ENCODE measurements at places on chromosomes 16 and 17.

- DNase-seq: no peak
Measured at GRCh38 chr17:20975566-20975965, 67.2 kb downstream of the USP22 start.

DNA sequence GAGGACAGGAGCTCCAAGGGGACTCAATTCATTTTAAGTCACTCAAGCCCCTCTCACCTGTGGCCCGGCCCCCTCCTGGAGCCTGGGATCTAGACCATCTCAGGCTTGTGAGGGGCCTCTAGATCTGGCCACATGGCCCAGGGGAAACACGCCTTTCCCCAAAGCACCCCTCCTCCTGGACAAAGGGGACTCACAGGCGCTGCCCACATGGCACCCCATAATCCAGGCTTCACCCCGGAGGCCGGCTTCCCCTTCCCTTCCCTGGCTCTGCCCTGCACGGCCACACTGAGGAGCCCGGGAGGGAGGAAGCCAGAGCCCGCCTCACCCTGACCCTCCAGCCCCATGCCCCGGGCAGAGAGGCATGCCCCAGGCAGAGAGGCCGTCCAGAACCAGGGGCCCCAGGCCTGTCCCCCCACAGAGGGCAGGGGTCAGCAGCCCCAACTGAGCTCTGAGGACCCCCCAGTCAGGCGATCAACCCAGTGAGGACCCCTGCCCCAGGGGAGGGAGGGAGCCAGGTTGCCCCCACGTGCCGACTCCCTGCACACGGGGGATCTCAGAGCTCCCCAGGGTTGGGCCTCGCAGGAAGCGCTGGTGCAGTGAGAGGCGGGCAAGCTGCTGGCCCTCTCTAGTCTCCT lies 10.9 kb downstream of the HS3ST6 start:
- no peak for DNase-seq

DNA sequence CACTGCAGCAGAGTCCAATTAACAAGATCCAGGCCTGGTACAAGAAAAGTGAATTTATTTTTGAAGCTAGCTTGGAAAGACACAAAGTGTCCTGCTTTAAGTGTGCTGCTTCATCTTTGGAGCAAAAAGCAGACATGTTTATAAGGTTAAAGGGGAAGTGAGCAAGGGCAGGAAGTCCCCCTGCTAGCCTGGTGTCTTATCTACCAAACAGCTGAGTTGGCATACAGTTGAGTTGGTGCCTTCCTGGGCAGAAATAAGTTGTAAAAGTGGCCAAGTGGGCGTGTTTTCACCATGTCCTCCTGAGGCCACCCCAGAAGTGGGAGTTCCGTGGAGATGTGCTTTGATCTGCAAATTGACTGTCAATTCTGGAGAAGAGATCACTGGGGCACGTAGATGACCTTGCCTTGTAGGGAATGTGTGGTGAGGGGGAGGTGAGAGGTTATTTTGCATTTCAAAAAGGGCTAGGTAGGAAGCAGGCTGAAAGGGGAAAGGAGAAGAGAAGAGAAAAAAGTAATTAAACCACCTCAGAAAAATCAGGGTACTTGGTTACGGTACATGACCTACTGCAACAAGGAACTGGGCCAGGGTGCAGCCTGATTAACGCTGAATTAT lies 38.3 kb upstream of the HSBP1 start:
- no peak for DNase-seq

- DNase-seq: no peak
Measured at GRCh38 chr17:17811381-17812210, 25.2 kb downstream of the SREBF1 start.

GRCh38 chr17:70675070-70675590 lies 505.8 kb downstream of the KCNJ2 start:
- DNase-seq: no peak

DNA sequence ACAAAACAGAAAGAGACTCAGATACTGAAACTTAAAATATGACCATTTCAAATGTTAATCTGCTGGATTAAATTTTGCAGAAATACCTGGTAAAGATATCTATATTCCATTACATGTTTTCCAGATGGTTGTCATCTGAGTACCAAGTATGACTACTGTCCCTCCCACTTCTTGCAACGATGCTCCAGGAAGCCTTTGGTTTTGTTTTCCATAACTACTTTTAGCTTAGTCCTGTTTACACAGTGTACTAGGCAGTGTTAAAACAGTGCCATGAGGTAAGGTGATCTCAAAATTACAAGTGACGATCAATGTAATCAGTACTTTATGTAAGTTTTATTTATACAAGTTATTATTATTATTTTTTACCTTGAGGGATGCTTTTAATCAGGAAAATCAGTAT lies 17.8 kb downstream of the SMARCE1 start:
- no peak for DNase-seq

DNA sequence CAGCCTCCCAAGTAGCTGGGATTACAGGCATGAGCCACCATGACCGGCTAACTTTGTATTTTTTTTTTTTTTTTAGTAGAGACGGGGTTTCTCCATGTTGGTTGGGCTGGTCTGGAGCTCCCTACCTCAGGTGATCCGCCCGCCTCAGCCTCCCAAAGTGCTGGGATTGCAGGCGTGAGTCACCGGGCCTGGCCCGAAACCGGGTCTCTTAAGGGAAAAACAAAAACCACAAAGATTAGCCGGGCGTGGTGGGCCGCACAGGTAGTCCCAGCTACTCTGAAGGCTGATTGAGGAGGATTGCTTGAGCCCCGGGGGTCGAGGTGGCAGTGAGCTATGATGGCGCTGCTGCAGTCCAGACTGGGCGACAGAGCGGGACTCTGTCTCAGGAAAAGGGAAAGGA lies 19.9 kb upstream of the RBL2 start:
- DNase-seq: no peak

GRCh38 chr17:75325827-75326225 lies 36.6 kb upstream of the SLC25A19 start:
- DNase-seq: no peak

GRCh38 chr16:30645727-30646126 lies 5.0 kb upstream of the PRR14 start:
- no peak for DNase-seq

GRCh38 chr17:16484445-16485175 lies 7.4 kb downstream of the LRRC75A start:
- DNase-seq: no peak

- no peak for DNase-seq
Measured at GRCh38 chr17:7486181-7486580, 2.0 kb downstream of the POLR2A start.

DNA sequence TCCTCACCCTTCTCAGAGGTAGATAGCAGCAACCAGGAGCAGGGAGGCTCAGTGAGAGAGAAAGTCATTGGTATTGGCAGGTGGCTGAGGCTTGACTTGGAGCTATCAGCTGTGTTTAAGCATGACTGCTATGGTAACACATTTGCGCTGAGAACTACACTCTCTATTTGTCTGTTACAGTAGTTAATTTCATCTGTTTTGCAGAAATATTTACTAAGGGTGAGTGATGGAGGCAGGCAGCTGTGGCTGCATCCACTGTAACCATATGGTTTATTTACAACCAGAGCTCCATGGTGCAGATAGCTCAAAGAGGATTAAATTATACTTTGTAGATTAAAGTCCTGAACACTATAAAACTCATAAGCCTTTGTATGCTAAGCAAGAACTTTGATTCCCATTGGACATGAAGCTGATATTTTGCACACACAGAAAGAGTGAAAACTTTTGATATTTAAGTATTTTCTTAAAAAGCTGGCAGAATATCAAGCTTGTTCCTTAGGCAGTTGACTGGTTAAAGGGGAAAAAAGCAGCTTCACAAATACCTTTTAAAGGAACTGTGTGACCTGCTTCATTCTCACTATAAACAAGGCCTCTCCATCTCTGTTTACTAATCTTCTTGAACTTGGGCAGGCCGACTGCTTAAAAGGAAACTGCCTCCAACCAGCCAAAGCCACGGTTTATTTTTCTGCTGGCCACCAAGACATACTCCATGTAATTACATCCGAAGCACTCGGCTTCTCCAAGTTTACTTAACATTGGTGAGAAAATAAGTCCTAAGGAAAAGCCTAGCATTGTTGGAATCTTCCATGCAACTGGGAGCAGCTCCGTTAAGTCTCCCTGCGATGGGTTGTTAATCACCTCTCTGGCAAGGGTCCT lies 299.8 kb upstream of the ZFHX3 start:
- no peak for DNase-seq

- DNase-seq: no peak
Measured at GRCh38 chr16:88669980-88670379, 7.1 kb upstream of the MVD start.

- DNase-seq: no peak
Measured at GRCh38 chr16:7334801-7335560, 2.3 kb downstream of the RBFOX1 start.

DNA sequence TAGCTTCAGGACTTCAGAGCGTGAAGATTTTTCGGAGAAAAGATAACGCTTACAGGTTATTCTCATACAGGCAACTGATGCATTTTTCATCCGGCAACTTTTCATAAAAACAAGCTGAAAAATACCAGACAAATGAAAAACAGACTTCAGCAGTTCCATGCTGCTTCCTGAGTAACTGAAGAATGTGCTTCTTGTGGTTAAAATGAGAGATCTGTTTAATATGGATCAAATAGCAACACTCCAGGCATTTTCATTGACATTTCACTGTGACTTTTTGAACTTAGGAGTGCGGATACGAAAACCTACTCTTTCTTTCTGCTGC lies 705 bp upstream of the PITPNC1 start:
- DNase-seq: no peak

DNA sequence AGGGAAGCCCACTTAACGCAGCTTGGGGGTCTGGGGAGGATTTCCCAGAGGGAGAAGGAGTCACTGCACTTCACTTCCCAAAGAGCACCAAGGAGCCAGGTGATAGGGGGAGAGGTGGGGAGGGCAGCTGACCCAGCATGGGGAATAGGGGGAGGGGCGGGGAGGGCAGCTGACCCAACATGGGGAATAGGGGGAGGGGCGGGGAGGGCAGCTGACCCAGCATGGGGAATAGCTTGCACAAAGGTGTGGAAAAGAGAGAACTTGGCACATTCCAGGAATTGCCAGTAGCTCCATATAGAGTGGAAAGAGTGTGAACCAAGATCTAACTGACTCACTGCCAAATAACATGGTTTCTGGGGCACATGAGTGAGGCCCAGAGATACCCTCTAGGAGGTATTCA lies 110.3 kb downstream of the CCT6B start:
- DNase-seq: no peak

DNA sequence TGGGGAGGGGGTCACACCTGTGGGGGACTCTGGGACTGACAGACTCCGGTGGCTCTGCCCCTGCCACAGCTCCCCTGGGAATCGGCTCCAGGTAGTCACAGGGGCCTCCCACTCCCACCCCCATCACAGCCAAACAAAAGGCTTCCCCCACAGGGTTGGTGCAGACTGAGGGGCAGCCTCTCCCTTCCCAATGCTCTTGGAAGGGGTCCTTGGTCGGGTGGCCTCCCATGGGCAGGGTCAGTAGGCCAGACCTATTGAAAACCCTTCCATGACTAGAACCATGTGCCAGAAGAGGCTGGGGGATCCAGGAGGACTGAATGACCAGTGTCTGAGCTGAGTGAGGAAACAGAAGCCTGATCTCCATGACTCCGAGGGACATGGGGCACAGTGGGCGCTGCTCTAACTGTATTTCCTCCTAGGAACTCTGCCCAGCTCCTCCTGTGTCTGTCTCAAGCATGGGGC lies 28.6 kb downstream of the TK2 start:
- DNase-seq: no peak

DNA sequence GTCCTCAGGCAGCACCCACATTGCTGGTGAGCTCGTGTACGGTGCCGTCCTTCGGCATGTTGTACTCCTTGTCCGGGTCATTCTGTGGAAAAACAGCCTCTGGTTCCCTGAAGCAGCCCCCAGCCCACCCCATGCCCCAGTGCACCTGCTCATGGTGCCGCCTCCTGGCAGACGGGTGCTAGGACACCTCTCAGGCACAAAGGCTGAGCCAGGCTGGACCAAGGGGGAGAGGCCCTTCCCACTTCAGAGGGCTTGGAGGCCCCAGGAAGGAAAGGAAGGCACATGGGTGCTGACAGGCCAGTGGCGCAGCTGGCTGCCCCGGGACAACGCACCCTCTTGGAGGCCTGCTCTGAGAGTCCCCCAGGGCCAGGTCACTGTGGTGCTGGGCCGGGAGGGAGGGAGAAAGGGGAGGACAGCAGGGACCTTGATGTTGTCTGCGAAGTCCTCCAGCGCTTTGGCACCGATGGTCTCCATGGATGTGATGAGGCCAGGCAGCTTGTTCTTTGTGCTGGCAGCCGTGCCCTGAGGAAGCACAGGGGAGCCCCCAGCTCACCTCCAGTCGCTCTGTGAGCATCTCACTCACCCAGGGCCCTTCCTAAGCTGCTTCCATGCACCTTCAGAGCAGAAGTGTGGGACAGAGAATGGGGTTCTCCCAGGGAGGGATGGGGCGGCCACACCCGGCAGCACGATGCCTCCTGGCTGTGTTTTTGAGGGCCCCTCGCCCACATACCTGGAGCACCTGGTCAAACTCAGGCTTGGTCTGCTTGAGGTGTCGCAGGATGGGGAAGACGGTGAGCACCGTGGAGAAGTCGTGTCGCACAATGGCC lies 9.3 kb downstream of the ZACN start:
- DNase-seq: peak; percentile 84

- no peak for DNase-seq
Measured at GRCh38 chr17:82257473-82257872, 16.0 kb downstream of the CSNK1D start.

DNA sequence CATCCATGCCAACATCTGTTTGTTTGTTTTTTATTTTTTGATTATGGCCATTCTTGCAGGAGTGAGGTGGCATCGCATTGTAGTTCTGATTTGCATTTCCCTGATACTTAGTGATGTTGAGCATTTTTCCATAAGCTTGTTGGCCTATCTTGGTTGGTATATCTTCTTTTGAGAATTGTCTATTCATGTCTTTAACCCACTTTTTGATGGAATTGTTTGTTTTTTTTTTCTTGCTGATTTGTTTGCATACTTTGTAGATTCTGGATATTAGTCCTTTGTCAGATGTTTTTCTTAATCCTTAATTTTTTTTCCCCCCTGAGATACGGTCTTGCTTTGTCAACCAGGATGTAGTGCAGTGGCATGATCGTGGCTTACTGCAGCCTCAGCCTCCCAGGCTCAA lies 43.0 kb downstream of the RNF135 start:
- no peak for DNase-seq

- DNase-seq: no peak
Measured at GRCh38 chr16:10852286-10852685, 24.7 kb upstream of the CIITA start.

Measured in chondrocyte (in vitro differentiated cells).